Thoracic aorta (tissue), 2 donors: ENCODE measurements at places on chromosomes 5 and 9. TPM values are rescaled to one million over a fixed set of nuclear protein-coding genes. Genes with fewer than 3 reads are reported as not detected.

DNA sequence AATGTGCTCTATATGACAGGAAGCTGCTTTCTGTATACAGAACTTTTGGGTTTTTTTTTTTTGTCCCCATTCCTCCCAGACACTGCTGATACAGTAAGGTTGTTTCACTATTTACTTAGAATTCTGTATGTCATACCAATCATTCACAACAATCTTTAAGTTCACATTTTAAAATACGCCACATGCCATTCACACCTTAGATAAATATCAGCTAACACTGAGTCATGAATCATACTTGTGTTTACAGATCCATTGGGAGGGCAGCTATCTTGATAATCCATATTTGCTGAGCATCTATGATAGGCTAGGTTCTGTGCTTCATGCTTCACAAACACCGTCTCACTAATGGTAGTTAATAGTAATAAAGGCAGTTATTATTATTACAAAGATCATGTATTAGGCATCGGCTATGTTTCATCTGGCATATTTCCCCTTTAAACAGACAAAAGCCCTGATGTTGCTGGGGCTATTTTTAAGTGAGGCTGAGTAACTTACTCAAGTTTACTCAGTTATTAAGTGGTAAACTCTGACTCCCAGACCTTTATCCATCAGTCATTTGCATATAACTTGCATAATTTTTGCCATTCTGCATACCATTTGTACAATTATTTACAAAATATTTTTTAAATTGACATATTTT is 152.2 kb upstream of the HMHB1 start:
- peaks cover 3% of the 10 kb centered on the region for H3K4me1 ChIP-seq
- H3K36me3 ChIP-seq = no peaks in the 10 kb centered on the region
- H3K27me3 ChIP-seq = no peaks in the 10 kb centered on the region
- H3K27ac ChIP-seq = no peak overlapping the region
- no peak for DNase-seq

DNA sequence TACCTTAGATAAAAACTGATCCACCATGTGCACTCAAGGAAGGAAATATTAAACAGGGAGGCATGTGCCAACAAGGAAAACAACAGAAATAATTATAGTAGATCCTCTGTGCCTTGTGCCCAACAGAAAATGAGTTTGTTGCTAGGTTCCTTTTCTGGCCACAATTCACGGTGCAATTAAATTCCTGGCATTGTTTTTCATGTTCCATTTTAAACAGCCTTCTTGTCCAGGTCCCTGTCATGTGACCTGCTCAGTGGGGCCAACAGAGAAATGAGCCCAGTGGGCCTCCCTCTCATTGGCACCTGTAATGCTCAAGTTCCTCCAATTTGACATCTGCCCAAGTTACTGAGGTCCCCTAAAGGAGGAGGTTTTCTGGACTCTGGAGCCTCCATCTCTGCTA is 56.5 kb downstream of the SPOCK1 start:
- peaks cover 15% of the 10 kb centered on the region for H3K4me1 ChIP-seq
- H3K27ac ChIP-seq = no peak overlapping the region
- no peaks in the 10 kb centered on the region for H3K36me3 ChIP-seq
- no peak overlapping the region for H3K4me3 ChIP-seq
- no peak for DNase-seq

The PRLR gene
- 0.71 TPM for total RNA-seq

GRCh38 chr5:132886064-132886823 is 12.8 kb downstream of the LEAP2 start:
- no peak overlapping the region for H3K27ac ChIP-seq
- DNase-seq = no peak
- H3K4me1 ChIP-seq = no peaks in the 10 kb centered on the region
- H3K36me3 ChIP-seq = peaks cover 41% of the 10 kb centered on the region
- H3K27me3 ChIP-seq = no peaks in the 10 kb centered on the region

DNA sequence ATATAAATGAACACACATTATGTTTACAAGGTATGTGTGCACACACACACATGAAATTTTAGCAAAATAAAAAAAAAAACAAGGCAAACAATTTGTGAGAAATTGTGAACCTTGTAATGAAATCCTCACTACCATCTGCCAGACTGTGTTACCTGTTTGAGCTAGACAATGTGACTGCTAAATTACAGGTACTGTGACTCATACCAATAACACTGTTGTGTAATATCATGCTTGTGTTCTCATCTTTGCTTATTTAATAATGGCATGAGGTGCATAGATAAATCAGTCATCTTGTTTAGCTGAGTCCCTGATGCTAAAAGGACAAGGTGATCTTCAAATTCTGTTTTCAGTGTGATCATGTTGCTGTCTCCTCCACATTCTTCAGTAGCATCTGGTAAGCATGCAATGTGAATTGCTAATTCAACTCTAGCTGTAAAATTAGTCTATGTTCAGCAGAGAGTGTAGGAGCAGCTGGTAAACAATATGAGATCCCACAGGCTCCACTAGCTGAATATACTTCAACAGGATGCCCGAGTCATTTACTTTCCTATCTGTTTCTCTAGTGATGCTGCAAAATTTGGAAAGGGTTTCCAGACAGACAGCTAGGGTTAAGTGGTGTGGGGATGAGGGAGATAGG is 966.3 kb upstream of the C9orf72 start:
- H3K4me1 ChIP-seq = no peaks in the 10 kb centered on the region
- no peak overlapping the region for H3K27ac ChIP-seq
- no peak overlapping the region for H3K4me3 ChIP-seq

DNA sequence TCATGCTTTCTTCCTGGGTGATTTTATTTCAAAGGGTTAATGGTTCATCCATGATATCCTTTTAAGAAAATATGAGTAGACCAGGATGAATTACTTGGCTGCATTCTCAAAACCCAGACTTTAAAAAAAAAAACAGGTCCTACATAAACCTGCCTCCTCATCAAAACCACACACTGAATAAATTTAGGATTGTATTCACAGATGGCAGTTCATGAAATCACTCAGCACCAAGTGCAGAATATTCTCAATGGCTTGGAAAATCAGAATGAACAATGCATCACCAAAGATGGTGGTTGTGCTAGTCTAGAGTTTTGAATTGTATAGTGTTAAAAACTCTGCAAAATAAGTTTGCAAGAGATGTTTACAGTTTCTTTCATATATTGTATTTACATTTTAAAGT is 145.4 kb upstream of the GRAMD2B start:
- DNase-seq = no peak
- no peaks in the 10 kb centered on the region for H3K27me3 ChIP-seq
- H3K4me1 ChIP-seq = no peaks in the 10 kb centered on the region
- H3K27ac ChIP-seq = no peak overlapping the region
- no peak overlapping the region for H3K4me3 ChIP-seq
- no peaks in the 10 kb centered on the region for H3K36me3 ChIP-seq

DNA sequence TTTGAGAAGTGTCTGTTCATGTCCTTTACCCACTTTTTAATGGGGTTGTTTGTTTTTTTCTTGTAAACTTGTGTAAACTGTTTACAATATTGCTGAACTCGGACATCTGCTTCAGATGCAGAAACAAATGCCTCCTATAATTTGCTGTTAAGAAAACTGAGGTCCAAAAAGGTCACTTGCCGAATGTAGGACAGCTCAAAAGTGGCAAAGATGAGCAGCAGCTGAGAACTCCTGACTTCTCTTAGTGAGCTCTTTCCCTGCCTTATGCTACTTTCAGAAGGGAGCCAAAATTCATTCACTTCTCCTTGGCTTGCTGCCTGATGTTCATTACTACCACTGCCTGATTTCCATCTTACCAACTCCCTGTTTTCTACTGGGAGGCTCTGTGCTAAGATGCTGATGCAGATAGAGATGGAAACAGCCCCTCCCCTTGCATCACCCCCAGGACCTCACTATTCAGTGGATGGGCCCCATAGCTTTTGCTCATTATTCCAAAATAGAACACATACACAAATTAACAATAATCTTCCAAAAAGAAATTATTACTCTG is 60.1 kb downstream of the SEMA6A start:
- H3K4me1 ChIP-seq = peaks cover 10% of the 10 kb centered on the region
- no peak overlapping the region for H3K27ac ChIP-seq
- DNase-seq = no peak
- no peak overlapping the region for H3K4me3 ChIP-seq
- H3K36me3 ChIP-seq = no peaks in the 10 kb centered on the region
- no peaks in the 10 kb centered on the region for H3K27me3 ChIP-seq

DNA sequence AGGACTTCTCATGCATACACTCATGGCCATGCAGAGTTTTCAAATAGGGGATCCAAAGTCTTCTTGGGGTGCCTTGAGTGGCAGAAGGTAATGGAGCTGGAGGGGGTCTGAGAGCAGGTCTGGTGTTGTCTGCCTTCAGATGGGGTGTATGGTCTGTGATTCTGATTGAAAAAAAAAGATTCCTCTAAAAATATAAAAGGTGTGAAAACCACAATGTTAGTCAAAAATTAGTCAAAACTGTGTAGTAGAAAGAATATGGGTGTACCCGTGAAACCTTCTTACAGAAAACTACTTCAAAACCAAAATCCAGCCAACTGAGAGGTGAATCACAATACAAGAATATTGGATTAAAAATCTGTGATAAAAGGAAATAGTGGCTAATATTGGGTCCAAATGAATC is 20.1 kb downstream of the DOCK2 start:
- H3K4me3 ChIP-seq = no peak overlapping the region
- H3K27me3 ChIP-seq = no peaks in the 10 kb centered on the region
- H3K36me3 ChIP-seq = no peaks in the 10 kb centered on the region
- H3K4me1 ChIP-seq = no peaks in the 10 kb centered on the region

The SLC25A2 gene
- 2.0 TPM for total RNA-seq

- DNase-seq = no peak
- H3K27ac ChIP-seq = no peak overlapping the region
- no peaks in the 10 kb centered on the region for H3K36me3 ChIP-seq
- no peaks in the 10 kb centered on the region for H3K27me3 ChIP-seq
- no peaks in the 10 kb centered on the region for H3K4me1 ChIP-seq
Observed at GRCh38 chr9:132991351-132992300, 13.1 kb downstream of the GFI1B start.

GRCh38 chr5:55140908-55141665 is 18.9 kb upstream of the GPX8 start:
- no peaks in the 10 kb centered on the region for H3K36me3 ChIP-seq
- no peak for DNase-seq
- H3K4me3 ChIP-seq = no peak overlapping the region

DNA sequence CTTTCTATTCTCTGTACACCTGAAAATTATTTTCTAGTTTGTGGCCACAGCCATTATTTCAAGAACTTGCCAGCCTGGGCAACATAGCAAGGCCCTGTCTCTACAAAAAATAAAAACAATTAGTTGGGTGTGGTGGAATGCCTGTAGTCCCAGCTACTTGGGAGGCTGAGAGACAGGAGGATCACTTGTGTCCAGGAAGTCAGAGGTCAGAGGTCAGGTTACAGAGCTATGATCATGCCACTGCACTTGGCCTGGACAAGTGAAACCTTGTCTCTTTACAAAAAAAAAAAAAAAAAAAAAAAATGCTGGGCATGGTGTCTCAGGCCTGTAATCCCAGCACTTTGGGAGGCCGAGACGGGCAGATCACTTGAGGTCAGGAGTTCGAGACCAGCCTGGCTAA is 58.3 kb downstream of the HMGCR start:
- no peak for DNase-seq
- H3K4me1 ChIP-seq = no peaks in the 10 kb centered on the region
- no peak overlapping the region for H3K27ac ChIP-seq
- no peaks in the 10 kb centered on the region for H3K27me3 ChIP-seq
- H3K36me3 ChIP-seq = peaks cover 6% of the 10 kb centered on the region

- H3K4me1 ChIP-seq = peaks cover 54% of the 10 kb centered on the region
- no peaks in the 10 kb centered on the region for H3K36me3 ChIP-seq
- H3K4me3 ChIP-seq = peak overlapping the region; percentile 39
- no peak for DNase-seq
Observed at GRCh38 chr5:84378961-84379360, 5.7 kb downstream of the EDIL3 start.

- no peak overlapping the region for H3K27ac ChIP-seq
- no peak overlapping the region for H3K4me3 ChIP-seq
- H3K36me3 ChIP-seq = peaks cover 51% of the 10 kb centered on the region
- peaks cover 8% of the 10 kb centered on the region for H3K4me1 ChIP-seq
Observed at GRCh38 chr9:127444921-127445850, 6.0 kb downstream of the RPL12 start.

GRCh38 chr5:168972731-168973130 is 328.2 kb downstream of the SLIT3 start:
- H3K36me3 ChIP-seq = no peaks in the 10 kb centered on the region
- no peak for DNase-seq
- no peaks in the 10 kb centered on the region for H3K27me3 ChIP-seq
- no peaks in the 10 kb centered on the region for H3K4me1 ChIP-seq
- H3K4me3 ChIP-seq = no peak overlapping the region
- no peak overlapping the region for H3K27ac ChIP-seq

DNA sequence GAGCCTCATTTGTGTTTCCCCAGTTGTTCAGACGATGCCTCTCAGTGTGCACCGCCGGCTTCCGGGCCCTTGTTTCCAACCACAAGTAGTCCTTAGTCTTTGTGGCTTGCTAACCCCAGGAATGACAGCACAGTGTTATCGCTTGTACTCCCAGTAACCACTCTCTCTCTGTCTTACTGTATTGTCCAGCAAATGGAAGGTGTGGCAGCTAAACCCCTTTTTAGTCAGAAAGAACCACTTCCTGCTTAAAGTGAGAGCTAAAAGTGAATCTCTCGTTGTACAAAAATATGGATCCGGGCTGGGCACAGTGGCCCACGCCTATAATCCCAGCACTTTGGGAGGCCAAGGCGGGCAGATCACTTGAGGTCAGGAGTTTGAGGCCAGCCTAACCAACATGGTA is 61.3 kb downstream of the ENC1 start:
- no peak overlapping the region for H3K27ac ChIP-seq
- no peak for DNase-seq
- peaks cover 18% of the 10 kb centered on the region for H3K4me1 ChIP-seq
- H3K36me3 ChIP-seq = no peaks in the 10 kb centered on the region

The SLC6A19 gene
- not detected for total RNA-seq

The PLAC8L1 gene
- total RNA-seq = not detected

DNA sequence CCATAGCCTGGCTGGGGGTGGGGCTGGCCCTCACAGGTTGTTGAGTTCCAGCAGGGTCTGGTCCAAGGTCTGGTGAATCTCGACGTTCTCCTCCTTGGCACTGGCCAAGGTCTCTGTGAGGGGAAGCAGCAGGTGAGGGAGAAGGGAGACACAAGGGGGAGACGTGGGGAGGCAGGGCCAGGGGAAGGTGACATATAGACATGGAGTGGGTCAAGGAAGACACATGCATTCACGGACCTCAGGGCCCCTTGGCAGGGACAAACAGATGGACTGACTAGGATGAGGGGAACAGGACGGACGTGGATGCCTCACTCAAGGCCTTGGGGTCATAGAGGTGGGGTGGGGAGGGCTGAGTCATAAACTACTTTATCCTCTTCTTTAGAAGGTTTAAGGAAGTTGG is 7.7 kb downstream of the TPM2 start:
- no peaks in the 10 kb centered on the region for H3K27me3 ChIP-seq
- peaks cover 53% of the 10 kb centered on the region for H3K36me3 ChIP-seq
- no peak overlapping the region for H3K4me3 ChIP-seq
- DNase-seq = no peak
- peak overlapping the region; percentile 100 for H3K27ac ChIP-seq
- peaks cover 6% of the 10 kb centered on the region for H3K4me1 ChIP-seq

- H3K4me1 ChIP-seq = peaks cover 9% of the 10 kb centered on the region
- no peaks in the 10 kb centered on the region for H3K27me3 ChIP-seq
- H3K36me3 ChIP-seq = no peaks in the 10 kb centered on the region
- H3K4me3 ChIP-seq = no peak overlapping the region
- no peak overlapping the region for H3K27ac ChIP-seq
Observed at GRCh38 chr9:108768744-108769143, 87.0 kb downstream of the ACTL7B start.

GRCh38 chr9:110115341-110115820 is 92.6 kb downstream of the C9orf152 start:
- H3K4me1 ChIP-seq = peaks cover 27% of the 10 kb centered on the region
- no peak overlapping the region for H3K27ac ChIP-seq
- no peaks in the 10 kb centered on the region for H3K27me3 ChIP-seq
- H3K4me3 ChIP-seq = no peak overlapping the region
- no peak for DNase-seq
